ACHN (cell line): ENCODE measurements at places on chromosomes 11 and 22.

GRCh38 chr11:2701230-2701629 is 1.4 kb upstream of the KCNQ1OT1 start:
- no peak for DNase-seq

DNA sequence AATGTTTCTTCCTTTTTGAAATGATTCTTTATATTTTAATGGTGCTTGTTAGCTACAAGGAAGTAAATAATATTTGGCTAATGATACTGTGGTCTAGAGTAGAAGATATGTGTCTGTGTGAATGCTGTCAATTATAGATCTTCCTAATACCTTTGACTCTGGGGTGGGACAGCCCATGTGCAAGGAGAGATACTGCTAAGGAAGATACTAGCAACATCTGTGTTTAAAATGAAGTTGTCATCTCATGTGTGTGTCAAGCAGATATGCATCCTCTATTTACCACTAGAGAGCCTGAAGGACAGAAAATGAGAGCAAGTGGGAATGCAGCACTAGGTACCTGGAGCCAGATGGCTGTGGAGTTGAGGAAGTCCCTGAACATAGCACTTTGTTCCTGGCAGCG is 34.1 kb downstream of the PPME1 start:
- DNase-seq, result no peak

DNA sequence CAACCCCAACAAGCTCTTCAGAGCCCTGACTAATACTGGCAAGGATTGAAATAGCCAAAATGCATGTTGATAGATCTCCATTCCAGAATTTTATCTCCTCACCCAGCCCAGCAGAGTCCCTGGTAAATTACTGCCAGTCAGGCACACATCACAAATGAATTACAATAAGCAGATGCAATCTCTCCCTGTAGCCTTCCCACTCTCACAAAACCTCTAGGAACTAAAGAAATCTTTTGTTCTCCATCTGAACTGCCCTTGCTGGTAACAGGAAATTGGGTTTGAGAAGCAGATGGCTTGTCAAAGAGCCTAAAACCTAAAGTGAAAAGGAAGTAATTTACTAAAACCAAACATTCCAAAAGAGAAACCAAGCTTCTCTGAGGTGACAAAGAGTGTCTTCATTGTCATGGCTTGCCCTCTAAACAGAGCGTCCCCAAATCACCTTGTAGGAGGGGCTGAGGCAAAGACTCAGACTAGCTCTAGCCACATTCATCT is 59.5 kb downstream of the FAM168A start:
- DNase-seq, result no peak

GRCh38 chr11:18769802-18770456 is 21.7 kb downstream of the PTPN5 start:
- no peak for DNase-seq

GRCh38 chr11:61516191-61516590 is 7.6 kb downstream of the LRRC10B start:
- no peak for DNase-seq

GRCh38 chr11:61744181-61744580 is 8.3 kb upstream of the MYRF start:
- no peak for DNase-seq

DNA sequence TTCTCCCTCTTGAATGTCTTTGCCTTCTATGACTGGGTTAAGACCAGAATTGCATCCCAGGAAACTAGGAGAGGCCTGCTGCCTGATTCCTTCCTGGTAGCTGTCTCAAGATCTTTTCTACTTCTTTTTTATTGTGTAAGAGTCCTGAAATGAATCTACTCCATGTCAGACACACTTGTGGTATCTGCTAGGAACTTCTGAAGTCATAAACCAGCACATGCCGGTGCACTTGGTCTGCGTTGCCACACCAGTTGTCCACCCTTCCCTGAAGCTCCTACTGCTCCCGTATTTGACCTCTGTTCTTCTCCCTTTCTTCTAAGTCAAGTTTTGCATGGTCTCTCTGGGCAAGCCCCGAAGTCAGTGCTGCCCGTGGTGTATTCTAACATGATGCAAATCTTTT is 644.2 kb downstream of the ETS1 start:
- no peak for DNase-seq

DNA sequence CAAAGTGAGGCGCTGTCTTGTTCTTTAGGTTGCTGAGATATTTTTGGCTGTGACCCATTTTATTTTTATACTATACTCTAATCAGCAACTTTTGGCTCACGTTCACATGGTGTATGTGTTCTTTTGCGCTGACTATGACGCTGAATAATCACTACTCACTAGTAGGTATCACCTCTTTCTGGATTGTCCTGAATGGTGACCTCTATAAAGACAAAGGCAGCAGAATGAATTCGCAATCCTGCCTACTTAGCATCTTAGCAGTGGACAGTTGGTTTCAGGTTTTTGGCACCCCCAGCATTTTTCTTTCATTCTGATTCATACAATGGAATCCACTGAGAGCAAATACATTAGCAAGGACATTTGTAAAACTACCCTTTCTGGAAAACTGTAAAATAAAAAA is 351.3 kb downstream of the JRKL start:
- no peak for DNase-seq

GRCh38 chr11:70804139-70804837 is 406.0 kb downstream of the CTTN start:
- DNase-seq, result no peak

GRCh38 chr11:8567602-8568198 is 26.3 kb downstream of the STK33 start:
- DNase-seq, result no peak

DNA sequence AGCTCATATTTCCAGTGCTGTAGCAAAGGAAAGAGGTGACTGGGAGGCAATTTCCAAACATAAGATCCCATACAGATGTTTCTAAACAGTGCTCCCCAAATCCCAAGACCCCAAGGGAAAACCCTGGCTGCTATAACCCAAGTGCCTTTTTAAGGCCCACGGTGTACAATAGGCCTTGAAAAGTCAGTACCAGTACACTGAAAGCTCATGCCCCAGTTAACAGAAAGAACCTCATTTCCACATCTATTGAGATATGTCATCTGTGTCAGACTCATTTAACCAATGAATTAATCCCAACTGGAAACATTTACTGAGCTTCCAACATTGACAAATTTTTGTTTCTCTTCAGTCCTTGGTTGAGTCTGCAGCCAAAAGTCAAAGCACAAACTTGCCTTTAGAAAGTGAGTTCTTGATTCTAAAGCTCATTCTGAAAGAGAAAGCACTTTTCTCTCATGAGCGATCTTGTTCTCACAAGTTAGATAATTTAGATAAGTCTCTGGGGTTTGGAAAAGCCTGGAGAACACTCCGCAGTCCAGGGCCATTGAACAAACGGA is 239.8 kb upstream of the ARHGAP20 start:
- DNase-seq, result no peak

GRCh38 chr11:19995145-19995544 is 165.1 kb downstream of the DBX1 start:
- no peak for DNase-seq

GRCh38 chr11:67429038-67429668 is 859 bp downstream of the RPS6KB2 start:
- no peak for DNase-seq

DNA sequence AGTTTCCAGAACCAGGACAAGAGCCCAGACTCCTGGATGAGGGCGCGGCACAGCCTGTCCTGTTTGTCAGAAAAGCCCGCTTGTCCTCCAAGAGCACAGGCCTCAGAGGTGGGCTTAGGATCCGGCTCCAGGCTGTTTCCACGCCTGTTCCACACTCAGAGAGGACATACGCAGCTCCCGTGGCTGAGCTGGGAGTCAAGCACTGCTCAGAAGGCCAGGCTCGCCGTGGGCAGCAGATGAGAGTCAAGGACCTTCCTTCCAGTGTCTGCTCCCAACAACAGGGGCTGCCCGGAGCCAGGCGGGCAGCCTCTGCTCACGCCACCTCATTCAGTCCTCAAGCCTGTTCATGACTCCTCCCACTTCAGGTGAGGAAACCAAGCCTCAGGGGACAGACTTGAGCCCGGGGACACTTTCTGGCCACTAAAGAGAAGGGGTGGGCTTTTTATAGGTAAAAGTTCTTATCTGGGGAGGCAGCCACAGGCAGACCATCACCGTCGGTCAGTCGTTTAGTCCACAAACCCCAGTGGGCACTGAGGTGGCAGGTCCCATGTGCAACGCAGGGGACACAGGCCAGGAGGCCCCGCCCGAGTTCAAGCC is 3.8 kb downstream of the CYB5R3 start:
- DNase-seq, result no peak

DNA sequence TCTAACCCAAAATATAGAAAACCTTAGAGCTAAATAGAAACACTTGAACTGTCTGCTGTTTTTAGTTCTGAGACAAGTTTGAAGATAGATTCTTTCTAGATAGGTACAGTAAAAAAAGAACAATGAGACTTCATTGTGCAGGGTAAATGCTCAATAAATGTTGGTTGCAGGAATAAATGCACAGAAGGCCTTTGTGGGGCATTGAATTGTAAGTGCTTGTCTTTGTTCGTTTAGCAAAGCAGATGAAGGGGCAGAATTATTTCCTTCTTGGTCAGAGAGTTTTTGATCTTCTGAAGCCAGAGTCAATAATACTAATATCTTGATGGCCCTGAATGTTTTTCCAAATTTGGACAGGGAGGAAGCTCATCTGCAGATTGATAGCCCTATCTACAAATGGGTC is 340.4 kb downstream of the OPCML start:
- no peak for DNase-seq
